CD4-positive, alpha-beta T cell treated with Interleukin-4 for 1 hour (primary cell): ENCODE measurements at places on chromosomes 4 and X.

DNA sequence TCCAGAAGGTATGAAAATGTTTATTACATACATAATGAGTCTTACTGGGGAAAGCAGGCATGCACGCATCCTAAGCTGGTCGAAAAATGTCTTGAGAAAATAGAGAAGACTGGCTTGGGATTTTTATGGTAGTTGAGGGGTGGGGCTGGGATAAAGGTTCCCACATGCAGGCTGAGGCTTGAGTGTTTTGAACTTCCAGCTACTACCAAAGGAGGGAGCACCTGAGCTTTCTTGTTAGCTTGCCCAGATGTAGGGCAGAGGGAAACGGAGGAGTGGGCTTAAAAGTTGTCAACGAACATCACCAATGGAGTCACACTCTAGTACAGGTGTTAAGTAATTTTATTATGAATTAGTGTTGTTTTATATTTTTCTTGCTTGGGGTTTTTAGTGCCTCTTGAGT lies 39.6 kb upstream of the SRPX start:
- DNase-seq, result no peak

- no peak for DNase-seq
Observed at GRCh38 chr4:53499791-53500190, 91.5 kb downstream of the LNX1 start.

DNA sequence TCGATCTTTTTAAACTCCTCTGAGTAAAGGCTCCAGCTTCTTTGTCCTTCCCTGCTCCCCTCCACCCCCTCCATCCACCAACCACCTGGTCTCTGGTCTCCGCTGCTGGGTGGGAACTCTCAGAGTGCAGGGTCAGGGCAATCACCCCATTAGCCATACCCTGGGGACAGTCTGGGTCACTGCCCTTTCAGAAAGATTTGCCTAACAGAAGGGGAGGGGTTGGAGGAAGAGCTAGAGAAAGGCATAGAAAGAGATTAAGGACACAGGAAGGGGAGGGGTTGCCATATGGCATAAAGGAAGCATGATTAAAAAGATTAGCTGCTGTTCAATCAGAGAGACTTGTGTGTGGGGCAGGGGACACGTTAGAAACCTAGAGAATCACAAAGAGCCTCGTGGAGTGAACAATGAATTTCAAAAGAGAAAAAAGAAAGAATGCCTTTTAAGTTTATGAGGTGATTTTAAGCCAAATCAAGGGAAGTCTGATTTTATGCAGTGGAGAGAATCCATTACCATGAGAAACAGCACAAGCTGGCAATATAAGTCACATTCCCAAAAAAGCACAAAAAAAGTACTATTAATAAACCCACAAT lies 115.5 kb upstream of the ACSL4 start:
- no peak for DNase-seq

DNA sequence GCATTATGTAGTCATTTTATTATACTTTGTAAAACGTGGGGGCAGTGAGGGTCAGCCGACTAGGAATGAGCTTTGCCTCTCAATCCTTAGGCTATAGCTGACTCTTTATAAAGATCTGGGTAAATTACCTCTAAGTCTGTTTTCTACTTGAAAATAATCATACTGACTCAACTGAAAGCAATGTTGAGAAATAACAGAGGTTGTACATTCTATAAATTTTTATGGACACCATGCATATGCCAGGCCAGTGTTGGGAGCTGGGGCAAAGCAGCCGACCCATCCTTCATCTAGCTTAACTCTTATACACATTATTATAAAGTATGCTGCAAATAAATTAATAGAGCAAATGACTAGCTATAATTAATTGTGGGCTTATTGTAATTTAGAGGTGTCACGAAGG lies 2.2 kb upstream of the DCUN1D4 start:
- DNase-seq, result no peak

DNA sequence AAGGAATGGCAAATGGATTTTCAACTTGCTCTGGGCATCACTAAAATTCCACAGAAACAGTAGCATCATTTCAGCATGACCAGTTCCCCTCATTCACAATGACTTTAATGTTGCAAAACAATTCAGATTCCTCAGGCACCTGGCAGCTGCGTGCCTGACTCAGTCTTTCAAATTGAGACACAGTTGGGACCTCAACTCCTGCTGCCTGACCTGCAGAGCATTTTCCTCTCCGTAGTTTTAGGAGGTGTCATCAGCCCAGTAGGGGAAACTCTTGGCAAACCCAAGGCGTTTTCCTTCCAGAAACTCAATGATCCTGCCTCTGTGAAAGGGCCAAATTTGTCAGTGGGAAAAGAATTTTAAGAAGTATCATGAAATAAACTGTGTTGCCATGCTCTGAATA lies 388.9 kb downstream of the SPRY1 start:
- no peak for DNase-seq

GRCh38 chr4:168978001-168978700 lies 31.9 kb downstream of the CBR4 start:
- DNase-seq, result no peak

DNA sequence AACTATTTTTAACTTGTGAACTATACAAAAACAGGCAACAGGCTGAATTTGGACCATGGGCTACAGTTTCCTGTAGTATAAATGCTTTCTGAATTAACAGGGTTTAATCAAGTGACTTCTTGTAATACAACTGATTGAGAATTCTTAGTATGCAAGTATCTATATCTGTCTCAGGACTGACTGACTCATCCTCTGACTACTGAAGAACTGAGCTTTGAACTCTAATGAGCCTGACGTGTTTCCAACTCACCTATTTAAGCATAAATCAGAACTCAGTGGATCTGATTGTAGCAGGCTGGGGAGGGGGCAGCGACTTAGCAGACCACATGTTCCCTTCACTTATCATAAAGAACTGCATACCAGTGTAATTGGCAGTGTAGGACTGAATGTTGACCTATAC lies 7.8 kb downstream of the SPATA4 start:
- no peak for DNase-seq
